NCI-H187 (cell line): ENCODE measurements at places on chromosomes 16 and 17.

GRCh38 chr16:22638393-22639206, 127.9 kb downstream of the NPIPB5 start:
- no peak for DNase-seq

DNA sequence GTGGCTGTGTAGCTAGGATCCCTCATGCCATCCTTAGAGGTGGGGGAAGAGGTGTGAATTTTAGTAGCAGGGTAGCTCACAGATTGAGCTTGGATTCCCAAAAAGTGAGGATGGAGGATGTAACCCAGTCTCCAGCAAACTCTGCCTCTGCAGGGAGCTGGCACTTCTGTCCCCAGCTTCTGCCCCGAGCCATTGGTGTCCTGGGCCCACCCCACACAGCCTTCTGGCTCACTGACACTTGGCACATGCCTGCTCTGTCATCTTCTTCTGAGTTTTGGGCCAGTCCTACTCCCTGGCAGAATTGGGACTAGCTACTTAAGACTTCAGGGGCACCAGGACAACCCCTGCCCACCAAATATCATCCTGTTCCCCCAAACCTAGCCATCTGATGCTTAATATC, 2.3 kb downstream of the CACNG5 start:
- DNase-seq, result no peak

DNA sequence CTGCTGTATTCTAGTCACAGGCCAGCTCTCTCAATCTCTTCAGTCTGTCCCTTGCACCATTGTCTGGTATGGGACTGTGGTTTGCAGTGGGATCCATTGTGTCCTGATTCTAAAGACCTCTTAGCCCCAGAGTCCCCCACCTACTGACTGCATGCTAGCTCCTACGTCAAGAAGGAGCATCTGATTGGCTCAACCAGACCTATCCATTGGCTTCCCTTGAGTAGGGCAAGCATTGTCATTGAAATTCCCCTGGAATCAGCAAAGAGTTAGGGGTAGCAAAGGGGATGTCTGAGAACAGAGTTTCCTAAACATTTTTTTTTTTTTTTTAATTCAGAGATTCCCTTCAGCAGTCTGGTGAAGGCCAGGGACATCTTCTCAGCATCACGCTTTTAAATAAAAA, 175.3 kb upstream of the MPHOSPH6 start:
- DNase-seq, result no peak

DNA sequence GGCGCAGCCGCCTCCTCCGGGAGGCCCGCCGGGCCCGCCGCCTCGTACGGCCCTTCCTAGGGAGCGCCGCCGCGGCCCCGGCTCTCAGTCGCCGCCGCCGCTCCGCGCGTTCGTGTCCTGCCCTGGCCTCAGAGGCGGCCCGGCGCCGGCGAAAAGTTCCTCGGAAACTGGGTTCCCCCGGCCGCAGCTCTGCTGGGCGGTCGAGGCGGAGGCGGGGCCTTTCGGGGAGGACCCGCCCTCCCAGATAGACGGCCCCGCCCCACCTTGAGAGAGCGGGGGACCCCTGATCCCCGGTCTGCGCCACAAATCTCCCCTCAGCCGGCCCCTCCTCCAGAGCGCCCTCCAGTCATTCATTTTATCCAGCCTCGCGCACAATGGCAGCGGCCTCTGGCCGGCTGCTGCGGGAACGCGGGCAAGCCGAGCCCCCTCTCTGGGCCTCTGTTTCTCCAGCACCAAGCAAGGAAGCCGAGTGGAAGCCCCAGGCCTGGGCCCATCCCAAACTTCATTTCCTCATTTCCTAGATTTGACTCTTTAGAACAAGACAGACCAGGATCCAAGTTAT, at the start of gene SREBF1:
Gene SREBF1, minus strand, starts transcription at position 169 of the 562 bp plus-strand sequence. CDS start 169 bp downstream, outside the sequence.
- DNase-seq, result no peak

DNA sequence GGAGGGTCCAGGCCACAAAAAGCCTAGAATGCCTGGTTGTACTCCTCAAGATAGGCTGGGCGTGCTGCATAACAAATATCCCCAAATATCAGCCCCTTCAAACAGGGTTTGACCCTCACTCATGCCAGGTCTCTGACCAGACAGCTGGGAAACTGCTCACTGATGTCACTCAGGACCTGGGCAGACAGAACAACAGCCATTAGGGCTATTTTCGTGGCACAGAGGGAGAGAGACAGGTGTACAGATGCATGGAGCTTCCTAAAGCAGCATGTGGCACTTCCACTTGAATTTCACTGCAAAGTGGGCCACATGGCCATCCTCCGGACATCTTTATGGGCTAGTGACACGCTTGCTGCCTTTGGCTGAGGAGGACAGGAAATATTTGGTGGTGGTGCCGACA, 73.1 kb downstream of the SREBF1 start:
- DNase-seq, result no peak

DNA sequence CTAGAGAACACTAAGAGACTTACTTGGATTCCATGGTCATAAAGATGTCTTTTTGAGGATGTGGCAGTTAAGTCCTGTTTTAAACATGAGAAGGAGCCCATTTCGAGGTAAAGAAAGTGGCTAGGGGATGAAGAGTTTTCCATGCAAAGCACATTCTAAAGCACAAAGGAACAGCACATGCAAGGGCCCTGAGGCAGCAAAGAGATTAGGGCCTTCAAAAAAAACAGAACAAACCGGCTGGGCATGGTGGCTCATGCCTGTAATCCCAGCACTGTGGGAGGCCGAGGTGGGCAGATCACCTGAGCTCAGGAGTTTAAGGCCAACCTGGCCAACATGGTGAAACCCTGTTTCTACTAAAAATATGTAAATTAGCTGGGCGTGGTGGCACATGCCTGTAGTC, 79.8 kb downstream of the AKAP1 start:
- DNase-seq, result no peak
